ENCODE measurements at places on chromosomes 4 and X.

GRCh38 chr4:59200992-59201391, 1999.1 kb upstream of the ADGRL3 start:
- no peak for DNase-seq

GRCh38 chrX:11334165-11334564, 41.0 kb downstream of the AMELX start:
- DNase-seq = no peak

DNA sequence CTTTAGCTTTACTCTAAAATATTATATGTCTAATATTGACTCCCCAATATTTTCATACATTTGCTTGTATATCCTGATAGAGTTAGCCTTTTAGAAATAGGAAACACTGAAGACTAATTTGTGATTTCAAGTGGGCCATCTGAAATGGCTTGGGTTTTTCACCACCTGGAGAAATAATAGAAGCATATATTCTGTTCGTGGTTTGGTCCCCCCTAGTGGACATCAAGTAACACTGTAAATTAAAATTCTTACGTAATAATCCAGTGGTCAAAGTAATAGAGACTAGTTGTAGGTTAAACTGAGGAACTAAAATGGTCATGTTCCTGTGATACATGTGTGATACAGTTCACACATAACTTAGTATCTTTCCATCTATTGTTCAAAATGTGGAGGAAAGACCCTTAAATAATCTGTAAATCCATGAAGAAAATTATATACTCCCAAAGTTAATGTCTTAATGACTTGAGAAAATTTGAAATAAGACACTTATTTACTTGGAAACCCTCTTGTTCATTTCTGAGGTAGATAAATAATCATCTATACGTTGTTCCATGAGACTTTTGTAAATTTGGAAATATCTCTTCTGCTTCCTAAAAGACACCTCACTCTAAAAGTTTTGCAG, 79.8 kb upstream of the SMARCAD1 start:
- no peak for DNase-seq

DNA sequence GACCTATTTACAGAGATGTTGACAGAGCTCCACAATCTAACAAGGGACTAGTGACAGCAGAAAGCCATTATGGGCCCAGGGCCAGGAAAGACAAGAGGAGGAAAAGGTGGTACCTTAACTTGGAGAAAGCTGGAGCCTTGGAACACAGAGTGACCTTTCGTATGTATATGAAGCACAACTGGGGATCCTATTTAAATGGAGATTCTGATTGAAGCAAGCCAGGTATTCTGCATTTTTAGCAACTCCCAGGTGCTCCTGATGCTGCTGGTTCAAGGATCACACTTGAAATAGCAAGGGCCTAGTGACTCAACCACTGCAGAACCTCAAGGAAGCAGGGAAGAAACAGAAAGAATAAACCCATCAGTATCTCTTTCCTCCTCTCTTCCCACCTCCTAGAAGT, 99.4 kb downstream of the TMEM47 start:
- no peak for DNase-seq

GRCh38 chrX:85051627-85052026, 48.0 kb downstream of the APOOL start:
- no peak for DNase-seq

GRCh38 chr4:120327276-120327675, 260.6 kb upstream of the MAD2L1 start:
- no peak for DNase-seq

Measured in stimulated activated CD8-positive, alpha-beta memory T cell treated with anti-CD3 and anti-CD28 coated beads, Interleukin-7, amount 100 ng/mL, for 48 hours (primary cell).